ENCODE measurements at places on chromosomes 1 and 21. TPM values are rescaled to one million over a fixed set of nuclear protein-coding genes. Genes with fewer than 3 reads are reported as not detected.

DNA sequence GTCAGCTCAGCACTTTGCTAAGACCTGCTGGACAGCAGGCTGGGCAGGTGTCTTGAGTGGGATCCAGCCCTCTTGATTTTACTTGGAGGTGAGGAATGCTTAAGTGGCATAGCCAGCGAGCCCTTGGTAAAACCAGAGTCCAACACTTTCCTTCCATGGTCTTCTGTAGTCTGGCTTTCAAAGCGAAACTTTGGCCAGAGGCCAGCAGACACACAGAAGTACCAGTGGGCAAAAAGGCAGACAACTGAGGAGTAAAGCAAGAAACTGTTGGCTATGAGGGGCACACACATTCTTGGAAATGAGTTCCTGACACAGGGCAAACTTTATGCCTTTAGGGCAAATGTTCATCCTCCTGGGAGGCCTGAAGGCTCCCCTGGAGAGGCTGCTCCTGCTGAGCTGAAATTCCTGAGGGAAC, 281.0 kb upstream of the POU3F1 start:
- no peaks in the 10 kb centered on the region for H3K4me1 ChIP-seq
- no peak overlapping the region for H3K4me3 ChIP-seq
- H3K27ac ChIP-seq: no peak overlapping the region
- H3K36me3 ChIP-seq: no peaks in the 10 kb centered on the region

- DNase-seq: no peak
- H3K4me1 ChIP-seq: no peaks in the 10 kb centered on the region
- no peak overlapping the region for H3K27ac ChIP-seq
- H3K4me3 ChIP-seq: no peak overlapping the region
- peaks cover 5% of the 10 kb centered on the region for H3K36me3 ChIP-seq
Measured at GRCh38 chr21:37155186-37155585, 82.1 kb downstream of the TTC3 start.

- no peaks in the 10 kb centered on the region for H3K4me1 ChIP-seq
- no peak overlapping the region for H3K27ac ChIP-seq
- H3K36me3 ChIP-seq: no peaks in the 10 kb centered on the region
- peak; percentile 55 for DNase-seq
- H3K4me3 ChIP-seq: no peak overlapping the region
Measured at GRCh38 chr1:161198194-161198896, 509 bp downstream of the ADAMTS4 start.

DNA sequence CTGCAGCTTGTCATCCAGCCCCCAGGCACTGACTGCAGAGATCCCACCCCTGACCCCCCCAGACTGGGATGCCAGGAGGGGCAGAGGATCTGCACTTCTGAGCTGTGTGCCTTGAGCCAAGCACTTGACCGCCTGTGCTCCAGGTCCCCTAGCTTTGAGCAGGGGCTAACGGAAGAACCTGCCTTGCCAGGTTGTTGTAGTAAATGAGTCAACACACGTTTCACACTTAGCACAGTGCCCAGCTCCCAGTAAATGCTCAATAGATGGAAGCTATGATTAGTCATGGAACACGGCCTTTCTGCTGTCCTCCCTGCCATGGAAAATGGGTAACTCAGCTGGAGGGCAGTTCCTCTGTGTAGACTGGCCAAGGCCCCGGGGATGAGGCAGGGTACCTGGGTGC, 24.1 kb downstream of the IFFO2 start:
- no peaks in the 10 kb centered on the region for H3K36me3 ChIP-seq
- no peak overlapping the region for H3K27ac ChIP-seq
- no peak for DNase-seq
- no peak overlapping the region for H3K4me3 ChIP-seq
- no peaks in the 10 kb centered on the region for H3K27me3 ChIP-seq
- H3K4me1 ChIP-seq: no peaks in the 10 kb centered on the region

- H3K4me1 ChIP-seq: no peaks in the 10 kb centered on the region
- H3K27me3 ChIP-seq: no peaks in the 10 kb centered on the region
- DNase-seq: no peak
- H3K36me3 ChIP-seq: no peaks in the 10 kb centered on the region
- no peak overlapping the region for H3K4me3 ChIP-seq
- H3K27ac ChIP-seq: no peak overlapping the region
Measured at GRCh38 chr1:219085082-219085481, 88.6 kb upstream of the LYPLAL1 start.

DNA sequence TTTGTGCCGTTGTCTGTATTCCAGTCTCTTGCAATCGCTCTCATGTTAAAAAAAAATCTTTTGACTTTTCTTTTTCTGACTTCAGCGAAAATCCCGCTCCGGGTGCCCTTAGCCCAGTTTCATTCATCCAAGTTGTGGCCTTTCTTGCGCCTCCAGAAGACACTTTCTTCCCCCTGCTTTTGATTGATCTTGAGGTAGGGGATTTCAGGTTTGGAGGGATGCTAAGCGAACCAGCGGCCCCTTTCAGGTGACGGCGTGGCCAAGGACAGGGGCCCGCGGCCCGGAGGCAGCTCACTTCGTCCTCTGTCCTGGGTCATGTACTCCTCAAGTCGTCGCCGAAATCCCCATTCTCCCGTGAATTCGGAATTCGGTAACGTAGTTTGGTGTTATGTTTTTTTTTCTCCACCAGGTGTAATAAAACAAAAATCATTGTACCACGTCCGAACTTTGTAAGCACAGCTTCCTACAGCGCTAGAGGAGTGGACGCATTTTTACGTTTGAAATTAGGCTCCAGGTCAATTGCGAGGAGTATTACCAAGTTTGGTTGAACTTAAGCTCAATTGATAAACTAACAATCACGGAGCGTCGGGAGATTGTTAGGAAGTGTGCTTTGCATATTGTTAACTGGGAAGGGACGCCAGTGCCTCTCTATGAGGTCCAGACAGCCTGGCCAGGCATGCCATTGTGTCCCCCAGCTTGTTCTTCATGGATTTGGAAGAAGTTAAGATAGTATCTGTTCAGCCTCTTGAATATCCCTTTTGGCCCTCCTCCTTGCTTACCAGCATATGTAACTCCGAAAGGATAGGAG, 1.1 kb downstream of the MRPS6 start:
- no peaks in the 10 kb centered on the region for H3K27me3 ChIP-seq
- no peaks in the 10 kb centered on the region for H3K36me3 ChIP-seq
- no peak for DNase-seq
- H3K4me1 ChIP-seq: peaks cover 4% of the 10 kb centered on the region
- H3K4me3 ChIP-seq: peak overlapping the region; percentile 93

- no peak overlapping the region for H3K27ac ChIP-seq
- no peaks in the 10 kb centered on the region for H3K4me1 ChIP-seq
- H3K27me3 ChIP-seq: no peaks in the 10 kb centered on the region
- H3K4me3 ChIP-seq: no peak overlapping the region
- DNase-seq: no peak
Measured at GRCh38 chr1:116299248-116299647, 73.8 kb upstream of the ATP1A1 start.

GRCh38 chr1:218298398-218298797, 13.3 kb downstream of the RRP15 start:
- peaks cover 1% of the 10 kb centered on the region for H3K36me3 ChIP-seq
- no peak overlapping the region for H3K27ac ChIP-seq
- no peaks in the 10 kb centered on the region for H3K27me3 ChIP-seq

- DNase-seq: no peak
- H3K27ac ChIP-seq: no peak overlapping the region
- H3K4me3 ChIP-seq: no peak overlapping the region
- no peaks in the 10 kb centered on the region for H3K4me1 ChIP-seq
- no peaks in the 10 kb centered on the region for H3K36me3 ChIP-seq
Measured at GRCh38 chr1:244319283-244320132, 132.2 kb downstream of the ADSS2 start.

- no peak for DNase-seq
- H3K36me3 ChIP-seq: no peaks in the 10 kb centered on the region
- H3K4me1 ChIP-seq: no peaks in the 10 kb centered on the region
- H3K4me3 ChIP-seq: no peak overlapping the region
Measured at GRCh38 chr1:113303267-113303666, 87.0 kb upstream of the MAGI3 start.

- no peak within 1 kb of the TSS for H3K4me3 ChIP-seq
- no peaks in the 10 kb centered on the region for H3K4me1 ChIP-seq
- peaks cover 3% of the 10 kb centered on the region for H3K27me3 ChIP-seq
- H3K36me3 ChIP-seq: no peaks in the 10 kb centered on the region
- H3K27ac ChIP-seq: no peak within 1 kb of the TSS
Measured at GRCh38 chr1:156920233-156921052, at the start of gene LRRC71. Gene LRRC71 (plus strand): TSS chr1:156920632. CDS start chr1:156920804, 172 bp downstream.

DNA sequence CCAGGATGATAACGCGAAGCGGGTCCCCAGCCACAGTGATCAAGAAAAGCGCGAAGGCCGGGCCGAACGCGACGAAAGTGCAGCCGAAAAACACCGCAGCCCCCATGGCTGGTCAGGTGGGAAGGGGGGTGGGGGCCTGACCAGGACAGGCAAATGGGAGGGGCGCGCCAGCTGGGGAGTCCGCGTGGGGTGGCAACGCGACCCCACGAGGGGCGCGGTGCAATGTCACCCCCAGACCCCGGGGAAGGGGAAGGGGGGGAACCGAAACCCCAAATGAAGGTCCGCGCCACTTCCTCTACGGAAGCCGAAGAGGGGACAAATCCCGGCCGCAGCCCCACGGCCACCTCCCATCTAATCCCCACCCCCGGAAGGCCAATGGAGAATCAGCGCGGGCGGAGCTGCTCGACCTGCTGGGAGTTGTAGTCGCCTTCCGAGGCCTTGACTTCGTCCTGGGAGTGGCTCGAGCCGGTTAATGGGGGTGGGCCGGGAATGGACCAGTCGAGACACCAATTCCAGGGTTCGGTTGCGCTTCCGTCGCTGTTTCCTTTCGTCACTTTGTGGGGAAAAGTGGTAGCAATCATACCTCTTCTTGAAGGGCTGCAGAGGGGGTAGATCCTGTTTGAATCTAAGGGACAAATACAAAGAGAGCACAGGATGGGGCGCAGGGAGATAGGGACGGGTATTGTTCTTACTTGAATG, at the start of gene APH1A:
Gene APH1A, minus strand, starts transcription at position 312 of the 699 bp plus-strand sequence. Its CDS starts 206 bp downstream, at position 106.
- DNase-seq: peak; percentile 99
- peak within 1 kb of the TSS; percentile 73 for H3K4me3 ChIP-seq
- H3K4me1 ChIP-seq: peaks cover 4% of the 10 kb centered on the region
- H3K27me3 ChIP-seq: no peaks in the 10 kb centered on the region
- no peak within 1 kb of the TSS for H3K27ac ChIP-seq
- H3K36me3 ChIP-seq: no peaks in the 10 kb centered on the region

DNA sequence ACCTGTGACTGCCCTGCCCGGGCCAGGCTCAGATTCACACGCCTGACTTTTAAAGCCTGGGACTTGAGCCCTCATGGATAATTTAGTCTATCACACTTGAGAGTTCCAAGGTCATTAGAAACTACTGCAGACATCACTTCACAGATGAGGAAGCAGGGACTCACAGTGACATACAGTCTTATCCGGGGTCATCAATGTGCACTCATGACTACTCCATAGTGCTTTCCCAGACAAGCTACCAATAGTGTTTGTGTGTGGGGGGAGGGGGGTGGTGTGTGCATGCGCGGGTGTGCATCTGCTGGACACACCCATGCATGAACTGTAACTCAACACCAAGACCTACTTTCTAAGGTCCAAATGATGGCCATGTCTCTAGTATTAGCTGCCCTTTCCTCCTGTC, 16.1 kb upstream of the SLC5A9 start:
- no peak overlapping the region for H3K27ac ChIP-seq
- no peak for DNase-seq
- H3K4me1 ChIP-seq: no peaks in the 10 kb centered on the region

DNA sequence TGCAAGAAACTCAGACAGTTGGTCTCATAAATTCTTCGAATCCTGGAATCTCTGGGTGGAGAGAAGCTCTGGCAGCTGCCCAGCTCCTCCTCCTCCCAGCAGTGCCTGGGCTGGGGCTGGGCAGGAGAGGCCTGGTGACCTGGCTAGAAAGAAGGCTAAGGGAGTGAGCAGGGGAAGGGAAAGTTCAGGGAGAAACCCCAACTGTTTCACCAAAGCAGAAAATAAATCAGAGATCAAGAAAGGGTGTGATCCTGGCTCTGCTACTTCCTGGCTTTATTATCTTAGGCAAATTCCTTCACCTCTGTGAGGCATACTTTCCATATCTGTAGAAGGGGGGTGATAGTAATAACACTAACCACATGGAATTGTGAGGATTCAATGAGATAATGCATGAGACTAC, 8.8 kb upstream of the COL16A1 start:
- H3K36me3 ChIP-seq: no peaks in the 10 kb centered on the region
- no peak overlapping the region for H3K4me3 ChIP-seq

- no peaks in the 10 kb centered on the region for H3K4me1 ChIP-seq
- H3K27me3 ChIP-seq: no peaks in the 10 kb centered on the region
- no peaks in the 10 kb centered on the region for H3K36me3 ChIP-seq
- no peak for DNase-seq
- H3K27ac ChIP-seq: no peak overlapping the region
Measured at GRCh38 chr1:221437171-221437570, 304.7 kb downstream of the DUSP10 start.

Gene S100A7
- not detected for total RNA-seq

Gene LCE6A
- not detected for total RNA-seq

Gene GIPC2
- total RNA-seq: 7.4 TPM

Gene TEDDM1
- not detected for total RNA-seq

Gene ADAMTS1
- 750 TPM for total RNA-seq

Gene GBP6
- not detected for total RNA-seq
